Upper lobe of left lung (tissue), 6 donors: ENCODE measurements at places on chromosomes 12 and 14. TPM values are rescaled to one million over a fixed set of nuclear protein-coding genes. Genes with fewer than 3 reads are reported as not detected.

GRCh38 chr12:116455540-116456329, 103.4 kb upstream of the MAP1LC3B2 start:
- H3K4me3 ChIP-seq = peak overlapping the region; percentile 1
- peak overlapping the region; percentile 80 for H3K27ac ChIP-seq
- H3K27me3 ChIP-seq = no peaks in the 10 kb centered on the region

- no peaks in the 10 kb centered on the region for H3K27me3 ChIP-seq
- no peak for DNase-seq
- H3K27ac ChIP-seq = no peak overlapping the region
Observed at GRCh38 chr12:2411011-2411410, 358.2 kb downstream of the CACNA1C start.

Gene SOX5
- total RNA-seq = 9.6 TPM

Gene TCL1B
- total RNA-seq = not detected

DNA sequence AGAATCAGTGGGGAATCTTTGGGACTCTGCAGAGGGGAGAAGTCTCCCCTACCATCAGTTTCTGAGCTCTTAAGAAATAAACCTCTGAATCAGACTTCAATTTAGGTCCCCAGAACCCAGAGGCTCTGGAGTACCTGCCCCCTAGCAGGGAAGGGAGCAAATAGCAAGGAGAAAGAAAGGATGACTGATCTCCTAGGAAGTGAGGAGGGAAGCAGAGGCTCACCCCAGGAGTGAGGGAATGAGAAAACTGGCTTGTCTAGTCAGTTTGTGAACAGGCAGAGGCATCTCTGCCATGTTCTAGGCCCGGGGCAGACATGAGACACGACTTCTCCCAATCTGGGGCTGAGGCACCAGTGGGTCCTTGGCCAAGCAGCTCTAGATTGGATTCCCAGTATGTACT, 24.3 kb upstream of the SMUG1 start:
- no peaks in the 10 kb centered on the region for H3K27me3 ChIP-seq
- no peak for DNase-seq
- H3K4me3 ChIP-seq = no peak overlapping the region
- peaks cover 31% of the 10 kb centered on the region for H3K4me1 ChIP-seq

GRCh38 chr12:123944696-123945095, 27.9 kb downstream of the CCDC92 start:
- no peak for DNase-seq
- peaks cover 12% of the 10 kb centered on the region for H3K4me1 ChIP-seq
- H3K4me3 ChIP-seq = no peak overlapping the region

DNA sequence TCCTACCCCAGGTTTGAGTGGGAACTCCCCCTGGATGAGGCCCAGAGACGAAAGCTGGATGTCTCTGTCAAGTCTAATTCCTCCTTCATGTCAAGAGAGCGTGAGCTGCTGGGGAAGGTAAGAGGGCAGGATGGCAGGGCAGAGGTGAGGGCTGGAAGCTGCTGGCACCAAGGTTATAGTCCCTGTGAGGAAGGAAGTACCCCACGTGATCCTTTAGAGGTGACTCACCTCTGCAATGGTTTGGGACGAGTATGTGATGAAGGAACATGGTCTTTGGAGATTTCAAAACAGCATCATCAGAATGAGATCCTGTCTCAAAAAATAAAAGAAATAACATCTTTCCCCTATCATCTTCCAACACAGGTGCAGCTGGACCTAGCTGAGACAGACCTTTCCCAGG, 9.2 kb upstream of the MYL6B start:
- peak overlapping the region; percentile 73 for H3K27ac ChIP-seq
- no peaks in the 10 kb centered on the region for H3K27me3 ChIP-seq
